ENCODE measurements at places on chromosomes 5 and 9.
A peak's percentile ranks its signal among the peaks of the same experiment; 100 is the strongest.

DNA sequence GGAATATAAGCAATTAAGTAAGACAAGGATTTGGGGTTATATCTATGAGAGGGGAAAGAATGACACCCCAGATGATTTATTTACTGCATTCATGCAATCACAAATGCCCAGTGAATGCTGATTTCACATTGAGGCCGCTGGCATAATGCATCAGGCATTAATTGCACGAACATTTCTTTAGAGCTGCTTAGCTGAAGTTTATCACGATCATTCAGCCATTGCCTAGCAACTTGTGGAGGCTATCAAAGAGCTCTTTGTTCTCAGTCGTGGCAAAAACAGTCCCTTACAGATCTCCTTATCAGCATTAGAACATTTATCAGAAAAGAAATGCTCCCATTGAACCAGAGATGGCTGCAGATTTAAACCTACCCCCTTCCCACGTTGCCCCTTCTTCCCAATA lies 88.7 kb upstream of the PRRC1 start:
- DNase-seq: no peak

- peak; percentile 21 for DNase-seq
Measured at GRCh38 chr5:176619203-176619568, 9.2 kb upstream of the GPRIN1 start.

DNA sequence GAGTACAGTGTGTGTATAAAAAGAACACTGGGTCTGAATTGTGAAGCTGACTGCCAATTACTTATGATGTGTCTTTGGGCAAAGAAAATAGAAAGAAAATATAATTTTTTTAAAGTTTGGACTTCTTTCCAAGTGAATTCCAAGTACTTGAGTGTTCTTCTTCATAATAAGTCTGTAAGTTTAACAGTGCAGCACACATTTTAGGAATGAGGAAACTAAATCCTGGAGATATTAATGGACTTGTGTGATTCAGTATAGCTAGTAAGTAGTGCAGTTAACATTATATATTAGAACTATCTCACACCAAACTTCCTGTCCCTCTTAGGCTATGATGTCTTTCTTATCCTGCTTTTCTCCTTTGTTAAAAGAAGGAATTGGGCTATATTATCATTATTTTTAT lies 1953.8 kb downstream of the MAT2B start:
- no peak for DNase-seq

GRCh38 chr5:164818445-164818844 lies 1313.0 kb downstream of the MAT2B start:
- DNase-seq: no peak

DNA sequence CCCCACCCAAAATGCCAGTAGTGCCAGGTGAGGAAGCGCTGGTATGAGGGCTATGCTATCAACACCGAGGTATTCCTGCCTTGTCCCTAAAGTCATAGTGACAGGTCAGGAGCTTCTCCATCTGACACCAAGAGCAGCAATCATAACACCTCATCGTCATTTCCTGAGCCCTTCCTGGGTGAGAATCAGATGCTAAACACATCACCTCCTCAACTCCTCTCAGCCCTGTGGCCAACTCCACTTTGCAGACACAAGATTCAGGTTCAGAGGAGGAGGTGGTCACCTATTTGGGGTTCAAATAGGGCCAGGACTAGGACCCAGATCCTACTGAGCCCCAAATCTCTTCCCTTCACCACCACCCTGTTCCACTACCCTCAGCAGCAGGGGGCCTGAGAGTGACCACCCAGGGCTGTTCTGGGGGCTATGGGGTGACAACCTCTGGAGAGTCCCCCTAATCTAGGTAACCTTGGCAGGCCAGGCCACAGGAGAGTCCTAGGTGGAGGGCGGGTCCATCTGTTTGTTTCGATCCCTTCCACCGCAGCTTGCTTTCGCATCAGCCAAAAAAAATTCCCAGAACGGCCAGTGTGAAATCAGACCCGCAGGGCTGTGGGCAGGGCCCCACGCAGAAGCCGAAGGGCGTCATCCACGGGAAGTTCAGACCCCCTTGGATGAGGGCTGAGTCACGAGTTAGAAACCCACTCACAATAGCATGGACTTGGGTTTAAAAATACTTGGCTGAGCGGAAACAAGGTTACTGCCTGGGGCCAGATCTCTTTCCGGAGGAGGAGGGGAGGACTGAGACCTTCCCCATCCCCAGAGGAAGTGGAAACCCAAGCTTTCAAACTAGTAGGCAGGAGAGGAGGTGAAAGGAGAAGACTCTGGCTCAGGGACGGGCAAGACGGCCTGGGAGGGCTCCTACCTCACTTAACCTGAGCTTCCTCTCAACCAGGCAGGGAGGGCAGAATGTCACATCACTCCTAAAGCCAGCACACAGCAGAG lies 8.7 kb downstream of the STK10 start:
- DNase-seq: no peak

DNA sequence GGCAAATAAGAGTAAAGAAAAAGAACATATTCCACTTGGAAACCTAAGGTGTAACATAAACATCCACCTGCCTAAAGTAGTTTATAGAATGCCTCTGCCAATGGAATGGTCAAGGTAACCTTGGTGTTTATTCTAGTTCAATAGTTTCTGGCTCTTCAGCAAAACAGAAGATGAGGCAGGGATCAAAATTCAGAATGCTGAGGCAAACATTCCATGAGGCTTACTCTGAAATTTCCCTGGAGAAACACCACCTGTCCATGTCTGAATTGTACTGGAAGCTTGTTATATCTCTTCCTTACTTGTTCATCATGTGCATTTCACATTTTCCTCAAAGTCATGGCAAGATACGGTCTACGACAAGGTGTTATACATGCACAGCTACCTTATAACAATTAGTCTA lies 1862.4 kb upstream of the ACO1 start:
- DNase-seq: no peak

DNA sequence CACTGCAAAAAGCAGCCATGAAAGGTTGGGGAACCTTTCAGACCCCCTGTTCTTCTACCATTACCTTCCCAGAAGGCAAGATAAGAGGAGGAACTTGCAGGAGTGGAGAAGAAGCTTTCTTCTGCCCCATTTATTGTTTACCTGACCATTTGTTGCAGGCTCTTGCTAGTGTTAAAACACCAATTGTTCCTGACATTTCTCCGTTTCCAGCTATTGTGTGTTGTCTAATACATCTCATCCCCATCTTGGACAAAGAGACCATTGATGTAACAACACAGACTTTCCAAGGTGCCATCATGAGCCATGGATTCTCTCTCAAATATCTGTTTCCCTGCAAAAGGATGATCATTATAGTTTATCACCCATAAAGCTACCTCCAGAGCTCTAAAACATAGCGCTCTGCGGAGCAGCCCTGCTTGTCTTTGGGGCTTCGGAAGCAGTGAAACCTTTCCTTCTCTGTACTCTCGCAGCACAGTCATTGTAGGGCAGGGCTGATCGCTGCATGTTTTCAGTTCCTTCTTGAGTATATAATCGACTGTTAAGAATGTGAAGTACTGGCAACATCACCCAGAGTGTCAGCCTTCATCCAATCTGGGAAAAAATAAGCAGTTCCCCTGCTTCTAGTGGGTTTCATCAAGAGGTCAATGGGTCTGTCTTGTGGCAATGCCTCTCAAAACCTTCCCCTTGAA lies 680.0 kb downstream of the SEMA5A start:
- DNase-seq: no peak

- DNase-seq: no peak
Measured at GRCh38 chr9:110276781-110277180, 20.5 kb upstream of the TXN start.

DNA sequence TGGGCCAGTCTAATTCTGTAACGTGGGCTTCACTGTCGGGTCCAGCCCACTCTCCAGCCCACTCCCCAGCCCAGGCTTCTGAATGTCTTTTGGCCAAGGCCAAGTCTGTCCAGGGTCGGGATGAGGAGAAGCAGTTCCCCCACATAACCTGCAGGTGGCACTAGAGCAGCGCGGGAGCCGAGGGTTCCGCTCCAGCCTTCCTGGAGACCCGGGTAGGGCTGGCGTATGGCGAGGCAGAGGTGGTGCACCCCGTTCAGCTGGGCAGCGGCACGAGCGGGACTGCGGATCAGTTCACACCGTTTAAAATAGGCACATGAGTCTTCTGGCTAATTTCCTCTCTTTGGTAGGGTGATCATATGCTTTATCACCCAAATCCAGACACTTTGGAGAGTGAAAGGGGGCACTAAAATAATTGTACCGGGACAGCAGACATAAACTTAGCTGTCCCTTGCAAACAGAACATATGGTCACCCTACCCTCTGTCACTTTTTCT lies 185.9 kb downstream of the MSX2 start:
- DNase-seq: peak; percentile 2

- no peak for DNase-seq
Measured at GRCh38 chr5:8333485-8333884, 464.5 kb downstream of the MTRR start.

GRCh38 chr5:758698-759053 lies 25.9 kb downstream of the ZDHHC11B start:
- no peak for DNase-seq

DNA sequence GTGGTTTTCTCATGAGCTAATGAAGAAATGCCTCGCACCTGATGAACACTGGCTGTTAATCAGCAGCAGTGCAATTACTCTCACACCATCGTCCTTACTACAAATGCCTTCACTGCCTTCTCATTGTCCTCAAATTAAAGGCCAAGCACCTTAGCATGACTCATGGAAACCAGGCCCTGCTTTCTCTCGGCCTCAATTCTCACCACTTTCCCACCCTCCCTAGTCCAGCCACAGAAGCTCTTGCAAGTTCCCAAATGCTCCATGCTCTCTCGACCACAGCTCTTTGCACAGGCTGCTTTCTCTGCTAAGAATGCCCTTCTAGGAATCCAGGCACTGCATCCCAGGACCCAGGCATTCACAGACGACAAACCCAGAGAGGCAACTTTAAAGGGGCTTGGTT lies 94.6 kb upstream of the KLF4 start:
- DNase-seq: no peak

- no peak for DNase-seq
Measured at GRCh38 chr5:135308245-135308644, 90.8 kb downstream of the MACROH2A1 start.

- peak; percentile 25 for DNase-seq
Measured at GRCh38 chr9:34047864-34048726, 592 bp downstream of the UBAP2 start.

- no peak for DNase-seq
Measured at GRCh38 chr5:167280111-167280510, 1011.3 kb upstream of the WWC1 start.

- DNase-seq: no peak
Measured at GRCh38 chr5:119814655-119815054, 185.3 kb downstream of the FAM170A start.

GRCh38 chr9:95649801-95650213 lies 133.0 kb upstream of the PTCH1 start:
- no peak for DNase-seq

DNA sequence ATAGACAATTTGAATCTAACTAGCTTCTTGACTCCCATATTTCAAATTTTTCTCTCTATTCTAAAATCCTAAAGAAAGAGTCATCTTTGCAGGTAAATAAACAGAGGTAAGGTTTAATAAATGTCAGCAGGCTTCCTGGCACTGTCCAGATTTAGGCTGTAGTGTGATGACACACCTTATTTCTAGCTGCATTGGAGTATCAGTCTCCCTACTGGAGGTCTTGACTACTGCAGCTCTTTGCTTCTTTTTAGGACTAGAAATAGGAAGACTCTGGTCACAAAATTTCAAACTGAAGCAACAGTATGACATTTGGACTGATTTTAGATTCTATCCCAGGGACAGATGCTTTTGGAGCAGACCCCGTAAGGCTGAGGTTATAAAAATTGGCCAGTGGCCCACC lies 40.7 kb upstream of the PPP3R2 start:
- no peak for DNase-seq

- DNase-seq: no peak
Measured at GRCh38 chr5:163404364-163405173, 32.8 kb upstream of the CCNG1 start.

GRCh38 chr9:18317896-18318295 lies 156.1 kb upstream of the ADAMTSL1 start:
- no peak for DNase-seq

GRCh38 chr5:3904584-3904983 lies 309.0 kb downstream of the IRX1 start:
- no peak for DNase-seq

- DNase-seq: no peak
Measured at GRCh38 chr5:6711409-6712141, 1.7 kb upstream of the TENT4A start.

DNA sequence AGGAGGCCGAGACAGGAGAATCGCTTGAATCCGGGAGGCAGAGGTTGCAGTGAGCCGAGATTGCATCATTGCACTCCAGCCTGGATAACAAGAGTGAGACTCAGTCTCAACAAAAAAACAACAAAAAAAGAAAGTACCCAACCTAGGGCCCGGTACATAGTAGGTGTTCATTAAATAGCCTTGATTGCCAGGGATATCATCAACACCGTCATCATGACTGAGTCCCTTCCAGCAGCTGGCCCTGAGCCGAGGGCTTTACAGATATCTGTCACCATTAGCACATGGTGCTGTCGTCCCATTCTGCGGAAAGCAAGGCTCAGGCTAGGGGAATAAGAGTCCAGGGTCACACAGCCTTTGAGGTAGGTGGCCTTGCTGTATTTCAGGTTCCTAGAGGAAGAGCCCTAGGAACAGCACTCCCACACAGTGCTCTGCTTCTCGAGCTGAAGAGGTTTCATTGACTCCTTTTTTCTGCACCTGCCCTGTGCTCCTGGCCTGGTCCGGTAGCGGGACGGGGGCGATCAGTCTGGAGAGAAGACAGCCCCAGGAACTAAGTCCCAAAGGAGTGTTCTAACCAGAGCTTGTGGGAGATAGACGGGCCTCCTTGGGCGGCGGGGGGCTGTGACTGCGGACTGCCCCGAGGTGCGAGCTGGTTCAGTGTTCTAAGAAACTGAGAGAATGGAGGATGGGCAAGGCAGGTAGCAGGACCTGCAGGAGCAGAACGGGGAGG lies 48.2 kb downstream of the CXXC5 start:
- DNase-seq: no peak

DNA sequence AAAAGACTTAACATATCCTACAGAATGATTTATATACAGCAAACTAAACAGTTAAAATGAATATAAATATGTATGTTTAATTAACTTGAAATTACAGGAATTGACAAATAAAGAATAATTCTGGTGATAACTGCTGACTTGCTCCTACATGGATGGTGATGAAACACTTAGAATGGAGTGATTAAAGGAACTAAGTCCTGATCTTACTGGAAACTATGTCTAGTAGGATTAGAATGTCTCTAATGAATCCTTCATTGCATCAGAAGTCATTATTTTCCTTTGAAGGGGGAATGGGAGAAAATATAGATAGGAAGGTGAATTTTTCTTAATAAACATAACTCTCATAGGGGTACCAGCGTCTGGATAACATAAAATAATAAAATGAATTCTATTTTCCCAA lies 77.1 kb downstream of the CAMK4 start:
- DNase-seq: no peak

DNA sequence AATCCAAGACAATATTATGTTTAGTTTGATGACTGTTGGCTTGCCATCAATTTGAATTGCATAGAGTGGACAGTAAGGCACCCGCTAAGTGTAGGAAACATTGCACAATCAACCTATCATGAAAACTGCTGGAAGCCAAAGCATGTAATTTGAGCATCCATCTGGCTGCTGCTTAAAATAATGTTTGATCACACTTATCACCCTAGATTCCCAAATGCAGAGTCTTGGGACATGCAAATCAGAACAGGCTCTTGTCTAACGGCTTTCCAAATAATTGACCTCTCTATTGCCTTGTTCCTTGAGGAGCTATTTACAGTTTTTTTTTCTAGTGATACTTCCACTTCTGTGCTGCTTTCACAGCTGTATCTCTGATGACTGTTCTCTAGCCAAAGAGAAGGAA lies 342.1 kb downstream of the PRR16 start:
- no peak for DNase-seq
